ENCODE measurements at places on chromosomes 11 and 22. TPM values are rescaled to one million over a fixed set of nuclear protein-coding genes. Genes with fewer than 3 reads are reported as not detected.

Gene CCDC81
- 2.3 TPM for polyA plus RNA-seq

- no peak for DNase-seq
These were observed 87.7 kb upstream of the GNAZ start for GRCh38 chr22:22982616-22983015.

DNA sequence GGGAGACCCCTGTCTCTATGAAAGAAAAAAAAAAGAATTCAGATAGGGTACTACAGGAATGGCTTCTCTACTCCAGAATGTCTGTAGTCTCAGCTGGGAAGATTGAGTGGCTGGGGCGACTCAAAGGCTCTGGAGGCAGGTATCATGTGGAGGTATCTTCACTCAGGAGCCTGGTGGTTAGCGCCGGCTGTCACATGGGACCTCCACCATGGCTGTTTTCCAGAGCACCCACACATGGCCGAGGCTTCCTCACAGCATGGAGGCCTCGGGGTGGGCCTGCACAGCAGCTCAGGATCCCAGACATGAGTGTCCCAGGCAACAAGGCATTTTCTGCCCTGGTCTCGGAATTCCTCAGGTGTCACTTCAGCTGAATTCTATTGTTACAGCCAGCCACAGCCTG lies 10.1 kb downstream of the RPS13 start:
- no peak for DNase-seq

Gene TBX1
- polyA plus RNA-seq, result not detected

DNA sequence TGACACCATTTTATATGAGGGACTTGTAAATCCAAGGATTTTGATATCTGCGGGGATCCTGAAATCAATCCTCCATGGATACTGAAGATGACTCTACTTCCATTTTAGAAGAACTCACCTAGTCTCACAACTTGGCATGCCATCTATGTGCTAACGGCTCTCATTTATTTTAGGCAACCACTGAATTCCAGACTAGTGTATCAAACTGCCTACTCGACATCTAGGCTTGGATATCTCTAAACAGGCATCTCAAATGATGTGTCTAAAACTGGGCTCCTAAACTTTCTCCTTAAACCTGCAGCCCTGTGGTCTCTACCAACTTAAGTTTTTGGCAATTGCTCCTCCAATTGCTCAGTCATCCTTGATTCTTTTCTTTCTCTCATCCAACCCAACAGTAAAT lies 31.2 kb upstream of the CLNS1A start:
- DNase-seq, result no peak

GRCh38 chr11:83256602-83257340 lies 29.4 kb downstream of the CCDC90B start:
- no peak for DNase-seq

GRCh38 chr22:29003975-29004646 lies 57.5 kb downstream of the C22orf31 start:
- no peak for DNase-seq

DNA sequence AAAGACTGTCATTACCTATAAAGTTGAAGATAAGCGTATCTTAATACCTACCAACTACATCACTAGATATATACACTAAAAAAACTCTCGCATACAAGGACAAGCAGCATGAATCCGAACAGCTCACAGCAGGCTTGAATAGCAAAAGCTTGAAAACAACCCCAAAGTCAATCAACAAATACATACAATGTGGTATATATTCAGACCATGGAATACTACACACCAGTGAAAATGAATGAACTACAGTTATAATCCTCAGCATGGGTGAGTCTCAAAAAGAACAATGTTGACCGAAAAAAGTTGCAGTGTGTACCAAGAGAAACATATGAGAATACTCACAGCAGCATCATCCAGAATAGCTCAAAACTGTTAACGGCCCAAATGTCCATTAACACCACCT lies 25.2 kb downstream of the USP28 start:
- DNase-seq, result no peak

DNA sequence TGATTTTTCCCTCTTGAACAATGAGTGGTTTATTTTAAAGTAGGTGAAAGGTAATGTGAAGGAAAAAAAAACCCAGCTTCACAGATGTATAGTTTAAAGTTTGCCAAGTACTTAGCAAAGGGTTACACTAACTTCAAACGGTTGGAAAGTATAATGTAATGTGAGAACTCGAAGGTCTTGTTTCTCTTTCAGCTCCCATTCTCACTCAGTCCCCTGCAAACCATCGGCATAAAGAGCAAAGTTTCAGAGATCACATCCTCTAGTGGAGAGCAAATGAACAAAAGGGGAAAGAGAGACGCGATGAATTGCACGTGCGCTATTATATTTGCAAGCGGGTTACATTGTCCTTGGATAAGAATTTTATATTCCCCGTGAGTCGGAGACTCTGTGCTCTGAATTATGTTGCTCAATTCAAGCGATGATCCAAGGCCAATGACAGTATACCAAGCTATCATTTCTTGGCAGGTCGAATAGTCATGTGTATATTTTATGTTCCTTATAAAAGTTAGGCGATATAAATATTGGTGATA lies 37.6 kb upstream of the BIRC3 start:
- peak; percentile 34 for DNase-seq

DNA sequence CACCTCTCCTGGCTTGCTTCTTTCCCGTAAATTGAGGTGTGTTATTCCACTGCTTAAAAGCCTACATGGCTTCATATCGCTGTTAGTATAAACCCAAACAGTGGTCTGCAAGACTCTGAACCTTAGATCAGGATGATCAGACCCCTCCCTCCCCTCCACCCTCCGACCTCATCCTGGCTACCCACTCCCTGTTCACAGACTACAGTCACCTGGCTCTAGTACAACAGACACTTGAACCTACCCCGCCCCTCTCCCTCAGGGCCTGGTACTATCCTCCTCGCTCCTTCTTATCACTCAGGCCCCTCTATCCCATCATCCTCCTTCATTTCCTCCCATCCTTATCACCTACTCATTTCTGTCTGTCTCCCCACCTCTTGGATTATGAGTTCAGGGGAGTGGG lies 20.1 kb downstream of the PTPRJ start:
- no peak for DNase-seq

Gene LSP1
- not detected for polyA plus RNA-seq

DNA sequence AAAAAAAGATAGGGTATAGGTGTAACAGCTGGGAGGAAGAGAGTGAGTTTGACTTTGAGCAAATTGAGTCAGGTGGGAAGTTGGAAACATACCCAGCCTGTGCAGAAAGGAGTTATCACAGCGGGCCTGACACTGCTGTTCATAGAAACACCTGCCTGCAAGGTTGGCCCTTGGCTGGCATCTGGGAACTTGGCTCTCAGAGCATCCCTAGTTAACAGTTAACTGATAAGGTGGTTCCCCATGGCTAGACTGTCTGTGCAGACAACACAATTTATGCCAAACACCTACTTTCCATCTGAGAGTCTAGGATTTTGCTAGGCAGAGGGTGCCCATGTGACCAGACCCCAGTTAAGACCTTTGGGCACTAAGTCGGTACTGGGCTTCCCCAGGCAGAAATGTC lies 31.4 kb downstream of the ADAMTS8 start:
- DNase-seq, result no peak

DNA sequence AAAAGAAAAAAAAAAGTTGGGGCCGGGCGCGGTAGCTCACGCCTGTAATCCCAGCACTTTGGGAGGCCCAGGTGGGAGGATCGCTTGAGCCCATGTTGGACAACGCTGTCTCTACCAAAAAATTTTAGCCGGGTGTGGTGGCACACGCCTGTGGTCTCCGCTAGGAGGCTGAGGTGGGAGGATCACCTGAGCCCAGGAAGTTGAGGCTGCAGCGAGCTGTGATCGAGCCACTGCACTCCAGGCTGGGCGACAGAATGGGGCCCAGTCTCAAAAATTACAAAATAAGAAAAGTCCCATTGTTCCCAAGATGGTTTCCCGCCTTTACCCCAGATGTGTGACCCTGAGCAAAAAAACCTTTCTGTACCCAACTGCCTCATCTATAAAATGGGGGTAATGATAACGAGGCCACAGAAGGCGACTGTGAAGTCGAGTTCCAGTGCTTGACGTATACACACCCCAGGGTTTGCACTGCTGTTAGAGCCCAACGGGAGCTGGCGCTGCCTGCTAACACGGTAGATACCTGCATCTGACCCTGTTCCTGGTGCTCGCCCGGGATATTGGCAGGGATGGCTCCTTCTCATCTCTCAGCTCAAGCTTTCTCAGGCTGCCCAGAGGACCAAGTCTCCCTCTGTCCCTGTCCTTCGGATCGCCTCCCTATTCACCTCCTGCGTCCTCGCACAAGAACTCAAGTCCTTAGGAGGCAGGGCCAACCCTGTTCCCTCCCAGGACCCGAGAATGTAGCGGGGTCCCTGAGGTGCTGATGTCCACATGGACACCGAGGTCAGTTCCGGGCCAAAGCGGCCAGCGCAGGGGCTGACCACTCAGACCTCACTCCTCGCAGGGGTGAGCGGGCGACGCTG lies 1.1 kb upstream of the RPLP2 start:
- no peak for DNase-seq

Gene PGA5
- polyA plus RNA-seq, result 2.1 TPM

DNA sequence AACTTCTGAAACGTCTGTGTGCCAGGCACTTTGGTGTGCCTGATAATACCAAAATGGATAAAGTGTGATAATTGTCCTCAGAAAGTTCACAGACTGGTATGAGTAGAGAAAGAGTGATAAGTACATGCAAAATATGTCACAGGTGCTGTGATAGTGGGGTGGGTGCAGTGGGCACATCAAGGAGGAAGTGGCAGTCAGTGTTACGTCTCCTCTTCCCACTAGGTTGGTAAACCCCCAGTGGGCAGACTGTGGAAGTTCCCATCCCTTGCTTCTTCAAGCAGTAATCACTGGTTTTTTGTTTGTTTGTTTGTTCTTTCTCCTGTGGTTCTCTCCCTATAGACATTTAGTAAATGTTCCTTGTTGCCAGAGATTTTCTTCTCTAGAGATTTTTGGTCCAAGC lies 5.4 kb downstream of the RNF121 start:
- no peak for DNase-seq

DNA sequence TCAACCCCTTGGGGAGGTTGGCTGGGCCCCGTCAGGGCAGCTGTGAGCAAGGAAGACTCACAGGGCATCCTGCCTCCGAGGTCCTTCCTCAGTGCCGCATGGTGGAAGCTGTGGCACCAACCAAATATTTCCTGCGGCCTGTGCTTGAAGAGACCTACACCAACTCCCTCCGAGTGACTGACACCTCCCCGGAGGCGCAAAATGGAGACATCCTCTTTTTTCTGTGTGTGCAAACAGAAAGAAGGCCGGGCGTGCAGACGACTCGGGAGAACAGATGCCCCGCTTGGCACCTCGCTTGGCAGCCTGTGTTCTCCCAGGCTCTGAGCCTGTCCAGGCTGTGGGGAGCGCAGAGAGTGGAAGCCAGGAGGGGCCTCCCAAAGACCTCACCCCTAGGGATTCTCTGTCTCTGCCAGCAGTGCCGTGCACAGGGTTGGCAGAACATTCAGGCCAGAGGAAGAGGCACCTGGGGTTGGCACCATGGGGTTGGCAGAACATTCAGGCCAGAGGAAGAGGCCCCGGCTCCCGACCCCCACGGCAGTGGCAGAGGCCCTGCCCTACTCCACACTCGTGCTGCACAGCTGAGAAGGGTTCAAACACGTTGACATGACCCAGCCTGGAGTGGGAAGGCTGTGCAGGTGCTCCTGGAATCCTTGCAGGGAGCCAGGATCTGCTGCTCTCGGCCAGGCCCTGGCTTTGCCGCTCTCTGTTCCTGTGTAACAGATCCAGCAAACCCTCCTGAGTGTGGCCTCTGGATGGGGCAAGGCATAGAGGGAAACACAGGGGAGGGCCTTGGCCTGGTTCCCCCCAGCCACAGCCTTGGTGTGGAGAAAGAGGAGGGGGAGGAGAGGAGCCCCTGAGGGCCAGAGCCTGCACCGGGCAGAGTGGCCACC lies 805.5 kb downstream of the BRD1 start:
- DNase-seq, result no peak

- DNase-seq, result no peak
These were observed 142.1 kb downstream of the TRPC6 start for GRCh38 chr11:101441747-101442146.

Gene MAPK8IP2
- polyA plus RNA-seq, result 0.14 TPM

Gene CRACR2B
- polyA plus RNA-seq, result 0.26 TPM

Gene TENM4
- polyA plus RNA-seq, result 5.5 TPM

Measured in AG04450 (cell line).